Kidney epithelial cell (primary cell): ENCODE measurements at places on chromosomes 6 and 20.
A peak's percentile ranks its signal among the peaks of the same experiment; 100 is the strongest.

DNA sequence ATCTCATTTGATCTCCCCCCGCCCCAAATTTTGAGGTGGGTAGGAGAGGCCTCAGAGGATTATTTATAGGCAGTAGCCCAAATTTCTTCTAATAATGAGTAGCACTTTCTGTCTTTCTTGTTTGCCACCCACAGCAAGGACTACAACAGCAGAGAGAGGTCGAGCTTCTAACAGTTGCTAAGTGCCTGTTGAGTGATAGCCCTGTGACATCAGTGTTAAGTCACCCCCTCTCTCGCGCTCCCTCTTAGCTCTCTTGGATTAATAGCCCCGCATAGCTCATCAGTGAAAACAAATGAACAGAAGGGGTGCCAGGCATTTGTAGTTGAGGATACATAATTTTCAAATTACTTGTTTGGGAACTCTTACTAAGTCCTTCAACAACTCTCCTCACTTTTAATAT lies 3.5 kb downstream of the ANKRD60 start:
- no peak for DNase-seq

- DNase-seq, result no peak
These were observed 3.7 kb downstream of the SGK1 start for GRCh38 chr6:134314006-134314821.

- DNase-seq, result no peak
These were observed 14.0 kb downstream of the KIAA1755 start for GRCh38 chr20:38246357-38247165.

DNA sequence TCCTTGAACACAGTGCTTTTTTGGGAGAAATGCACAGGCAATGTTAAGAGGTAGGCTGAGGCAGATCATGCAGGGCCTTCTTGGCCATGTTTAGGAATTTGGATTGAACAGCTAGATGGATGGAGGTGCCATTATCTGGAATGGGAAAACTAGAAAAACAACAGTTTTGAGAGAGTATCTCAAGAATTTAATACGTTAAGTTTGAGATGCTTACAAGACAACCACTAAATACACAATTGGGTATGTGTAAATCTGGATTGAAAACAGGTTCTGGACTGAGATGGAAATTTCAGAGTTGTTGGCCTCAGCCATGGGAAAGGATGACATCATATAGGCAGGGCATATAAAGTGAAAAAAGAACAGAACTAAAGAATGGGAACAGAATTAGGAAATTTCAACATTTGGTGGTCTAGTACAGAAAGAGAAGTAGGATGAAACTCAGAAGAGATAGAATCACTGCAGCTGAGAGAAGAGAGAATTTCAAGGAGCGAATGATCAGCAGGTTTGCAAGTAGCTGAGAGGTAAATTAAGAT lies 37.1 kb downstream of the NCOA7 start:
- no peak for DNase-seq

DNA sequence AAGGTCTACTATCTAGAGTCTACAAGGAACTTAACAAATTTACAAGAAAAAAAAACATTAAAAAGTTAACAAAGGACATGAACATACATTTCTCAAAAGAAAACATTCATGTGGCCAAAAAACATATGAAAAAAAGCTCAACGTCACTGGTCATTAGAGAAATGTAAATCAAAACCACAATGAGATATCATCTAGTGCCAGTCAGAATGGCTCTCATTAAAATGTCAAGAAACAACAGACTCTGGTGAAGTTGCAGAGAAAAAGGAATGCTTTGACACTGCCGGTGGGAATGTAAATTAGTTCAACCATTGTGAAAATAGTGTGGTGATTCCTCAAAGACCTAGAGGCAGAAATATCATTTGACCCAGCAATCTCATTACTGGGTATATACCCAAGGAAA lies 48.3 kb downstream of the OGFRL1 start:
- no peak for DNase-seq

GRCh38 chr6:157609556-157609955 lies 213.5 kb upstream of the SNX9 start:
- no peak for DNase-seq

GRCh38 chr6:106085984-106086813 lies at the start of gene PRDM1:
TSS of gene PRDM1 (plus strand) at chr6:106086336. CDS start at chr6:106086554, 218 bp downstream.
- DNase-seq, result peak; percentile 54

- peak; percentile 9 for DNase-seq
These were observed 10.8 kb upstream of the TAAR1 start for GRCh38 chr6:132669690-132670291.

- peak; percentile 83 for DNase-seq
These were observed 44.1 kb upstream of the MOXD1 start for GRCh38 chr6:132445201-132445951.
